Suppressor macrophage (primary cell): ENCODE measurements at places on chromosomes 5 and 9.
A peak's percentile ranks its signal among the peaks of the same experiment; 100 is the strongest.

- DNase-seq: no peak
These were observed 17.8 kb downstream of the BOD1 start for GRCh38 chr5:173598686-173599085.

DNA sequence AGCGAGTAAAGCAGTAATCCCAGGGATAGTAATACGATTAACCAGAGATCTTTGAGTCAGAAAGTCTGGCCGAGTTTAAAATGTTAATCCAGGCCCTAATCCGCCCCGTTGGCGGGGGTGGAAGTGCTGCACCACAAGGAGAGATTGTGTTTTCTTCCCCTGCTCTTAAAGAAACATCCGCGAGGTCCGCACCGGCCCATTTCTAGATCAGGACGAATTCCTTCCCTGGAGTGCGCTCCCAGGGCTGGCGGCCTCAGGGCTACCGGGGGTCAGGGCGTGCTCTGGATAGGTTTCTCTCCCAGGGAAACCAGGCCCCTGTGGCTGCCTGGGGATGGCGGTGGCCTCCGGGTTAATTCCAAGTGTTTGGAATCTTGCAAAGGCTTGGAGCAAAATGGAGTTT, 9.3 kb upstream of the NEUROG1 start:
- DNase-seq: no peak

DNA sequence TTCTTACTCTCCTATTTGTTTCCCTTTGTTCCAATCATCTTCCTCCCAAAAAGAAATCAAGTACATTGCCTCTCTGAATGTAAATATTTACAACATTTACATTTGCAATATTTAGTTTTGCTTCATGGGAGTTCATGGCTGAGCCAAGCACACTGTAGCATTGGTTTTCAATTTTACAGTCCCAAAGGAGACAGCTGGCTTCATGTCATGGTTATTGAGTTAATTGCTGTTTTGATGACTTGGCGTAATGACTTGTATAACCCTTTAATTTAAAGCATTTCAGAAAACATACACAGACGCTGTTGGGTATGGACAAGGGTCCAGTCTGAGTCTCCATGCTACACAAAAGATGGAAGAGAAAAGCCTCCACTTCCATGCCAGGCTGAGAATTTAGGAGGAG, 25.6 kb upstream of the VLDLR start:
- no peak for DNase-seq

DNA sequence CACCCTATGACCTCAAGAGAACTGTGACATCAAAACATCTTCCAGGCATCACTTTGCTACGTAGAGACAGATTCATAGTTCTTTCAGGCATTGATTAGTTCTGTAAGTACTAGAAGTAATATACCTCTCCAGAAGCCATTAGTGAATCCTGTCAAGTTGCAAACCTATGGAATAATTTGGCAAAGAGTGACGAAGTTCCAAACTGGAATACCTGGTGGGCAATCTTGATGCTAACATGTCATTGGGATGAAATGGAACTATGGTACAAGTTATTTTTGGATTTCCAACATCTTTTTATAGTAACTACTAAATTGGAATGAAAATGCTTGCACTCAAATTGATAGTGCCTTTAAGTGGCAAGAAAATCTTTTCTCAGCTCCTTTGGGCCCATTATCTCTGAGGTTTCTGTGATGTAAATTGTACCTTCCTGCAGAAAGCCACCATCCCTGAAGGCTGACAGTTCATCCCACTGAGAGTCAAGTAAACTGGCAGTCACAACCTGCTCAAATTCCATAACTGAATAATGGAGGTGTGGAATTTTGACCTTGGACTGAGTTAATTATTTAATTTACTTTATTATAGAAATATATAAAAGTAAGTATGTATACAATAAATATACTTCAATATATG, 435.5 kb downstream of the DTWD2 start:
- no peak for DNase-seq

- no peak for DNase-seq
These were observed 230.2 kb upstream of the EDIL3 start for GRCh38 chr5:84614906-84615305.

- DNase-seq: peak; percentile 55
These were observed 31.6 kb upstream of the ACOT12 start for GRCh38 chr5:81425569-81425968.

DNA sequence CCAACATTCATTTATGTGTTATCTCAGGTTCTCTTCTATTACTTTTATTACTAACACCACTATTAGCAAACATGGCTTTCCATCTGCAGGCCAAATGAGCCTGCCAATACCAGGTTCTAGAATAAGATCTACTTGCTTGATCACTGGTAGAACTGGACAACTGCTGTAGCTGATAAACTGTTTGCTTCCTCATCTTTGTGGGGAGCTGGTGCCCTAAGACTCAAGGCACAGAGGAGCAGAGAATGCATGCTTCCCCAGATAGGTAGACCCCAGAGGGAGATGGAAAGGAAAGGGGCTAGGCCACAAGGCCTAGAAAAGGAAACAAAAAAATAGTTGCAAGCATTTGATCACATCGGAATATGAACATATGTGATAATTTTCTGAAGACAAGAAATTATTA, 30.7 kb upstream of the AUH start:
- no peak for DNase-seq

DNA sequence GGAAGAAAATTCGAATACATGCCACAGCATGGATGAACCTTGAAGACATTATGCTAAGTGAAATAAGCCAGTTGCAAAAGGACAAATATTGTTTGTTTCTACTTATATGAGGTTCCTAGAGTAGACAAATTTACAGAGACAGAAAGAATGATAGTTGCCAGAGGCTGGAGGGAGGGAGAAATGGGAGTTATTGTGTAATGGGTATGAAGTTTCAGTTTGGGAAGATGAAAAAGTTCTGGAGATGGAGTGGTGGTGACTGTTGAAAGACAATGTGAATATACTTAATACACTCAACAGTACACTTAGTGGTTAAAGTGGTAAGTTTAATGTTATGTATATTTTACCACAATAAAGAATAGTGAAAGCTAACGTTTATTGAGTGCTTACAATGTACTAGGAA, 99.6 kb upstream of the SLC44A1 start:
- DNase-seq: no peak

DNA sequence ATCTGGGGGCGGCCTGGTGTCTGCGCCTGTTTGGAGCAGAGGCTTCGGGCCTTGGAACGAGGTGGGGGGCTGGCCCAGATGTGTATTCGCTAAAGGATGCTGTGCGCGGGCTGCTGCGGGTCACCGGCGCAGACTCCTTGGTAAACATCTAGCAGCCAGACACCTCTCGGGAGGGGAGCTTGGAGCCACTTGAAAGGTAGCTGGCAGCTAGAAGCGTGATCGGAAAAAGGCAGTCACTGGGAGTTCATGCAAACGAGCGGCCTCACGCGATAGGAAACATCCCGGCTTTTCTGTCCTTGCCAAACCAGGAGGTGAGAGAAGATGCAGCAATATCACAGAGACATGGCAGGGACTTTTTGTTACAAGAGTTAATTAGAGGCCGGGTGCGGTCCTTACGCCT, 8.1 kb downstream of the LAMC3 start:
- no peak for DNase-seq

DNA sequence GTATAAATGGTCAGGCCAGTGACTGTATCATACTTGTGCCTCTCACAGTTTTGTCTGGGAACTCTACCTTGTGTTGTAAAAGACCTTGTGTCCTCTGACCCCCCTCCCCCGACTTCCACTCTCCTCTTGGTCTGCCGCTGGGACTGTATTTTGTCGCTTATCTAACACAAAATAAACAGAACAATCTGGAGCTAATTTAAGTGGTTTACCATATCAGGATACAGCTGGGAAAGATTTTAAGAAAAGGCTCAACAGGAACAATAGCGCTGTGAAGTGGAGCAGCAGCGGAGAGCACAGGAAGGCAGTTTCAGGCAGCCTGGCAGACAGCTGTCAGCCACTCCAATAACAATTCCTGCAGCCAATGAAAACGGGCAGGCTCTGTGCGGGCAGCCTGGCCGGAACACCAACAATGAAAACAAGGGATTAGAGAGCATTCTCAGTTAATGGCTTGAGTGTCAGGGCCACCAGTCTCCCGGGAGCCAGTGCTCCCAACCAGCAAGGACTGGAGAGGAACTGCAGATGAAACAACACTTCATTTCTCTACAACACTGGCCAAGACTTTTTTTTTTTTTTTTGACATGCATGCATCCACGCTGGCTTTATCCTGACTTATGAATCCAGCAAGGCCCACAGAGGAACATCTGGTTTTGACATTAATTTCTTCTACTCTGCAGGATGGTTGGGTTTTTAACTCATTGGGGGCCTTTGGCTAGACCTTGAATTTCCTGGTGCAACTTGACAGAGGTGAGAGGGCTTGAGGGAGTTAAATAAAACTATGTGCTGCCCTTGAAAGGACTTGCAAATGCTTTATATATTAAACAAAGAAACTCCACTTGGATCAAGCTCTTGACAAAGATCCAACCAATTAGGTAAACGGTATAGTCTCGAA, 76.7 kb downstream of the ARSB start:
- peak; percentile 36 for DNase-seq

DNA sequence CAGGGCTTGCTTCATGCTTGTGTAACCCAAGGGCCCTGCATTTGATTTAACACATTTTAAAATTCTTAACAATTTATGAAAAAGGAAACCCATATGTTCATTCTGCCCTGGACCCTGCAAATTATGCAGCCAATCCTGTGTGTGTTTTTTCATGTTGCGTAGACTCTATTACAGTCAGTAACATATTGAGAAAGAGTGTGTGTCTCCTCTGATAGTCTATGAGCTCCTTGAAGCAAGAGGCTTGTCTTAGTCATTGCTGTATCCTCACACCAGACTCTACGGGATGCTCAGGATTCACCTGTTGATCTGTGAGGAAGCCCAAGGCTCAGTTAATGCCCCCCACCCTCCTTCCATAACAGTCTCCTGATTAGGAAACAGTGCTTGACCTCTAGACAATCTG, 177.3 kb upstream of the DMAC1 start:
- DNase-seq: no peak

DNA sequence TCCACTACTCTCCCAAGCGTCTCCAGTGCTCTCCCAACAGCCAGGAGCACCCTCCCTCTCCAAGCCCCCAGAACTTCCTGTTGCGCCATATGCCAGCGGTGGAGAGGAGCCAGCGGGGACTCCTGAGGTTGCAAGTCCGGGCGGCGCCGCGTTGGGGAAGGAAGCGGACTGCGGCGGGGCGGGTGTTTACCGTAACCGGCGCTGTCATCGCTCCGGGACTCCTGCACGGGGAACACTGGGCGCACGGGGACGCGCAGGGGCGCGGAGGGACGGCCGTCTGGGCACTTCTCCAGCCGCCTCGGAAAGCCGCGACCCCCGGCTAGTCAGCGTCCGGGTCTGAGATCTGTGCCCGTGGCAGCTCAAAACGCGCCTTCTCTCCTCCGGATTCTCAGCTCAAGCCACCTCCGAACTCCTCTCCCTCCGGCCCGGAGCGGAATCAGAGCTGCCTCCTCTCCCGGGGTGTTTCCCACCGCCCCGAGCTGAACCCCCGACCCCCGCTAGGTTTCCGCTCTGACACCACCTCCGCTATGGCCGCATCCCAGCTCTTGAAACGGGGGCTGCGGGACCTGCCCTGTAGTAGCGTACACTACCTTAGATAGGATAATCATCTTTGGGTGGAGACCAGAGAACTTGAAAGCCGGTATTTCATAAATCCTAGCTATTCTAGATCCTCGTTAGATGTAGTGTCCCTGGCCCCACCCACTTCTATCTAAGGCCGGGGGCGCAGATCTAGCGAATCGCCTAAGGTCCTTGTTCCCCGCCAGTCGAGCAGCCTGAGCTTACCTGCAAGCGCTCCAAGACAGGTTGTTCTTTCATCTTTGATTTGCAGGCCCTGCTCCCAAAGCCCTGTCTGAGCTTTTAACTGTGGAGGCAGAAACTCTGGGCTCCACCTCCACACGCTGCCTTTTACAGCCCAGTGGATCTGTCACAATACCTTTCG, at the start of gene TRPM6:
Gene TRPM6, minus strand, starts transcription at position 881 of the 940 bp plus-strand sequence. Its CDS starts 65 bp downstream, at position 816.
- peak; percentile 82 for DNase-seq

- no peak for DNase-seq
These were observed 209.1 kb upstream of the TUT7 start for GRCh38 chr9:86563350-86563749.

GRCh38 chr5:31269259-31269658, 75.8 kb downstream of the CDH6 start:
- no peak for DNase-seq

GRCh38 chr5:68331192-68332079, 115.9 kb downstream of the PIK3R1 start:
- peak; percentile 77 for DNase-seq

- no peak for DNase-seq
These were observed 109.5 kb upstream of the DPYSL3 start for GRCh38 chr5:147619281-147619878.

DNA sequence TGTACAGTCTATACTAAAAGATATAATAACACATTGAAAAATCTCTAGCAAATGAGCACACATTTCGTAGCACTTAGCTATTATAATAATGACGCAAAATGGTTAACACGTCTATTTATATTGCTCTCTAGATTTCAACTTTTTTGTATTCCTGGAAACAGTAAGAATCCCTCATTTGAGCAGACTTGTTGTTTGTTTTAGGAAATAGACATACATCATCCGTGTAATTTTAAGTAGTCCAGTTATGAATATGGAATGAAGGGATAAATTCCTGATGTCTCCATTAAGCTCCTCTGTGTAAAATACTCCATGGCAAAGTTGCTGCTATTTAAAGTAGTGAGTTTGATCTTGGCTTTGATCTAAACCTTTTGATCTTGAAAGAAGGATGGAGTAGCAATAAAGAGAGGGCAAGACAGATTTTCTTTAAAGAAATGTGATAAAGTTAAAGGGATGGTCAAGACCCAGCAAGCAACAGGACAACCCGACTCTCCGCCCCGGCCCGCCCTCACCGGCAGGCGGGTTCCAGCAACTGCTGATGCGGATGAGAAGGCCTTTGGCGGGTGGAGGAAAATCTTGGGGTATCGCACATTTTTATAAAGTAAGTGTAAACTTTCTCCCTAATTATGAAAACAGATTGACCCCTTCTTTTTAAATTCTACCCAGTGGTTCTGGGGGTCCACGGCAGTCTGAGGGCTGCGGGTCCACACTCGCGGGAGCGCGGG, 277.4 kb downstream of the AOPEP start:
- peak; percentile 3 for DNase-seq

GRCh38 chr5:77305222-77305846, 94.9 kb downstream of the PDE8B start:
- DNase-seq: no peak

DNA sequence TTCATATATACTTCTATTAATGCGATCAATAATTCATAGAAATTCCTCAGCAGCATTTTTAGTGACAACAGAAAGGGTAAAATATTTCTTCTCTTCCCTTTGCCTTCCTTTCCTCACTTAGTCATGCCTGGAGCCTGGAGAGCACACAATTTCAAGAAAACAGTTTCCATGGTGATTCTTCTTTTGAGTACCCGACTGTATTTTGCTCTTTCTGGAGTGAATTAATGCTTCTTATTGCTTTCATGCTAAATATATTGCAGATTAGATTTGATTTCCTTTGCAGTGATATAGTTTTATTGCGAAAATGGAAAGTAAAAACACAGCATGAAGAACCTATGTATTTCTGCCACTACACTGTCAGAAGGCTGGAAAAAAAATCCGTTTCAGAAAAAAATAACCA, 153.5 kb downstream of the PPP2R2B start:
- no peak for DNase-seq

DNA sequence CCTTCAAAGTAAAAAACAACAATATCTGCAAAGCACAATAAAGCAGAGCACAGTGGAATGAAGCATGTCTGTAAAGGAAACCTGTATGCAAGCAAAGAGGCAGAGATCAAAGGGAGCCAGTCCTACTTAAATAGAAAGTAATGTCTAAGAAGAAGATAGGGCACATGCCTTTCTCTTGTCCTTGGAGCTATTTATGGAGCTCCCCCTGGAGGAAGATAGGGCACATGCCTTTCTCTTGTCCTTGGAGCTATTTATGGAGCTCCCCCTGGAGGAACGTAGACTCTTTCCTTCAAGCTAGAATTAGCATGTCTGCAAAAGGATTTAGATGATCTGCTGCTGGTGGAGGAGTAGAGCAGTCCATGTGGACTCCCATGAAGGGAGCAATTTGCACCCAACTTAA, 168.1 kb upstream of the RASEF start:
- no peak for DNase-seq
